ENCODE measurements at places on chromosomes 6 and 20.

DNA sequence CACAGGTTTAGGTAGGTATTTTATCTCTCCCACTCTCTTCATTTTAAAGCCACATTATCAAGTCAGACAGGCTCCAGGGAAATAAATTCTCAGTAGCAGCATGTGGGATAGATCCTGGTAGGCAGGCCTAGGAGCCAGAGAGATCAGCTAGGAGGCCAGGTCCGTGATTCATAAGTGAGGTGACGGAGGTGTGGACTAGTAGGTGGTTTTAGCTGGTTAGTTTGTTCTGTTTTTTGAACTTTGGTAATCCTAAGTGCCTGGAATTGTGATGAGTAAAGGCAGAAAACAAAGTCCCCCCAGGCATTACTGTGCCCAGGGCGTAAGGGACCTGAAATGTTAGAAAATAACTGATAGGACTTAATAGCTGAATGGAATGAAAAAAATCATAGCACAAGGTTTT, 53.6 kb upstream of the E2F3 start:
- no peak for DNase-seq

DNA sequence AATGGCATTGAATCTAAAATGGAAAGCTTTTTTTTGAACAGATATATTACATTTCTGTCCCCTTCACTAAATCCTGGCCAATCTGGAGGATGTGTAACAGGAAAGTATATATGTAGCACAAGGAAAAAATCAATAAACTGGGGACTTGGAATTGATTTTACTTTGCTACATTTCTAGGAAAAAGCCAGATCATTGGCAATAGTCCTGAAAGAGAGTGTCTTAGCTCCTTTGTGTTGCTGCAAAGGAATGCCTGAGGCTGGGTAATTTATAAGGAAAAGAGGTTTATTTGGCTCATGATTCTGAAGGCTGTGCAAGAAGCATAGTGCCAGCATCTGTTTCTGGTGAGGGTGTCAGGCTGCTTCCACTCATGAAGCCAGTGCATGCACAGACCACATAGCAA, 574.9 kb downstream of the HTR1B start:
- no peak for DNase-seq

GRCh38 chr20:59825563-59825920, 107.9 kb downstream of the SYCP2 start:
- no peak for DNase-seq

- no peak for DNase-seq
Measured at GRCh38 chr6:35480176-35480575, 12.0 kb downstream of the RPL10A start.

GRCh38 chr6:106102034-106102433, 15.9 kb downstream of the PRDM1 start:
- DNase-seq, result no peak

GRCh38 chr6:36818756-36819155, 20.5 kb downstream of the CPNE5 start:
- no peak for DNase-seq

GRCh38 chr20:51720854-51721253, 47.3 kb downstream of the ATP9A start:
- DNase-seq, result no peak

- no peak for DNase-seq
Measured at GRCh38 chr20:62058941-62059340, 6.7 kb downstream of the TAF4 start.

GRCh38 chr6:148971031-148971927, 224.4 kb downstream of the UST start:
- no peak for DNase-seq

- DNase-seq, result no peak
Measured at GRCh38 chr20:33232486-33233072, 3.2 kb upstream of the BPIFA1 start.

DNA sequence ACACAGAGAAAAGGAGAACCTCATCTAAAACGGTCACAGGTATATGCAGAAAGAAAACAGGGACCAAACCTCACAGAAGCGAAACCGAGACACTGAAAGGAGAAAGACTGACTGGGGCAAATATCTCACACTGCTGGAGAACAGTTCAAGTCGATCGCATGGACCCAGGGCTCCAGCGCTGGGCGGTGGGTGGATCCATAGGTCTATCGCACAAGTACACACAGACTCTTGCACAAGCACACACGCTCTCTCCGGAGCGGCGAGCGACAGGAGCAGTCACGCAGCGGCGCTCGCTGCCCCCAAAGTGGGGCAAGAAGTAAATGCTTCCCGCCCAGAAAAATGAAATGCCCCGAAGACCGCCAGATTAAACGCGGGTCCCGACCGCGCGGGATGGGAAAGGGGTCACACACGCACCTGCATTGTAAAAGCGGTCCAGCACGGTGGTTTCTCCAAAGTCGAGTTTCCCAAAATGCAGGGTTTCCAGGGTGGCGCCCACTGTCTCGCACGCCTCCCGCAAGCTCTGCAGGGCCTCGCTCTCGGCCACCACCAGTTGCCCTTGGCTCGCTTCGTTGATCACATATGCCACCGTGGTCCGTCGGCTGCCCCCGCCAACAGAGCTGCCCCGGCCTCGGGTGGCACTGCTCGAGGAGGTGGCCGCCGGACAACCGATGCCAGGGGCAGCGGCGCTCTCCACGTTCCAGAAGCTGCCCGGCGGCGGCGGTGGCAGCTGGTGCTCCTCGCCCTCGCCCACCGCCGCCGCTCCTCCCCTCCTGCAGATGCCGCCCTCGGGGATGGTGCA, 782 bp downstream of the MAP3K5 start:
- peak; percentile 85 for DNase-seq

GRCh38 chr6:148455674-148456558, 113.3 kb downstream of the SASH1 start:
- no peak for DNase-seq

All from adipocyte (in vitro differentiated cells).